ENCODE measurements at places on chromosomes 16 and 17. TPM values are rescaled to one million over a fixed set of nuclear protein-coding genes. Genes with fewer than 3 reads are reported as not detected.

TP53TG3 gene
- not detected for polyA plus RNA-seq

DNAI2 gene
- not detected for polyA plus RNA-seq

PRAC2 gene
- polyA plus RNA-seq, result 0.98 TPM

TMEM97 gene
- polyA plus RNA-seq, result 12.5 TPM

CCL8 gene
- polyA plus RNA-seq, result 0.11 TPM

SLC5A2 gene
- not detected for polyA plus RNA-seq
